ENCODE measurements at places on chromosomes 12 and 14.

- peak; percentile 67 for DNase-seq
Measured at GRCh38 chr12:132445884-132446632, 43.9 kb upstream of the FBRSL1 start.

GRCh38 chr14:104993808-104994591 lies 8.4 kb downstream of the CLBA1 start:
- DNase-seq, result no peak

DNA sequence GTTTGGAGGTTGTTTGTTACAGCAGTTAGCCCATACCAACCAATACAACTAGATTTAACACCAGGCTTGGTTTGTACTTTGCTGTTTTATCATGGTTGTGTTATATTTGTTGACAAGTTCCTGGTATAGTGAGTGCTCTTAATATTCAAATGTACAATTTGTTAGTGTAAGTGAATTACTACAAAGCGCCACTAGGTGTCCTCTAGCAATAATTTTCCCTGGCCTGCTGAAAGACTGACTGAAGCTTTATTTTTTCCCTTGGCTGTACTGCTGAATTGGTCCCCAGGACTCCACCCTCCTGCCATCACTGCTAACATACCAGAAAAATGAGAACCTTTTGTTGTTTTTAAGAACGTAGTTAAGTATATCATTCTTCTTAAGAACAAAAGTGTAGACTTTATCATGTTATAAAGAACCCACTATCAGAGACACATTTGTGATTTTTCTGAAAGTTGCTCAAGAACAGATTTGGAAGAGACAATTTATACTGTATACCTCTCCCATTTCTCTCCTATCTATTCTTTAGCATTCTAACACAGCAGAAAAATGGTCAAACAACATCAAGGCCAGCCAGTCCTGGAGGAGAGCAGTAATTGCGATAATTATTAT lies 75.3 kb upstream of the FAR2 start:
- DNase-seq, result peak; percentile 61

DNA sequence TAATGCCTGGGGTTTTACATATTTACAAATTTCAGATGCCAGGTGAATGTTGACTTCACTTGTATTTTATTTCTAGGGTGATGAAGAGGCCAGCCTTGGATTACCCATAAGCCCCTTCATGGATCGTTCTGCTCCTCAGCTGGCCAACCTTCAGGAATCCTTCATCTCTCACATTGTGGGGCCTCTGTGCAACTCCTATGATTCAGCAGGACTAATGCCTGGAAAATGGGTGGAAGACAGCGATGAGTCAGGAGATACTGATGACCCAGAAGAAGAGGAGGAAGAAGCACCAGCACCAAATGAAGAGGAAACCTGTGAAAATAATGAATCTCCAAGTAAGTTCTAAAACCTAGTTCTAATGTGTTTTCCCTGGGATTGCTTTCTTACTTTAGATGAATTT lies 41.3 kb upstream of the SLCO1C1 start:
- DNase-seq, result no peak

- DNase-seq, result peak; percentile 24
Measured at GRCh38 chr14:26765768-26766520, 168.1 kb upstream of the NOVA1 start.

- no peak for DNase-seq
Measured at GRCh38 chr12:115377230-115377629, 693.3 kb upstream of the TBX3 start.

DNA sequence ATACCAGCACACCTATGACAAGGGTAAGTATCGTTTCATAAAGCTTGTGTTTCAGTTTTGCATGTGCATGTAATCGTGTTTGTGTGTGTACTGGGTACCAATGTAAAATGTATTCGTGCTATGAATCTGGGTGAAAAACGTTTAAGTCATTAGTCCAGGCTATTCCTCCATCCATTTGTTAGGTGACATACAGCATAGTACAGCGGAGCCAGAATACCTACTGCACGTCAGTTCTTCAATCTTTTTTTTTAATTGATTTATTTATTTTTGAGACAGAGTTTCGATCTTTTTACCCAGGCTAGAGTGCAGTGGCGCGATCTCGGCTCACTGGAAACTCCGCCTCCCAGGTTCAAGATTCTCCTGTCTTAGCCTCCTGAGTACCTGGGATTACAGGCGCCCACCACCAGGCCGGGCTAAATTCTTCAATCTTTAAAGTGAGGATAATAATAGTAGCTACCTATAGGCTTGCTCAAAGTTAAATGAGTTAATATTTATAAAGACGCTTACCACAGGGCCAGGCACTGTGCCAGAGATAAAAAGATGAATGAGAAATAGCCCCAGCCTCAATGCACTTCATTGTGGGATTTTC lies 661 bp upstream of the RPS26 start:
- no peak for DNase-seq

DNA sequence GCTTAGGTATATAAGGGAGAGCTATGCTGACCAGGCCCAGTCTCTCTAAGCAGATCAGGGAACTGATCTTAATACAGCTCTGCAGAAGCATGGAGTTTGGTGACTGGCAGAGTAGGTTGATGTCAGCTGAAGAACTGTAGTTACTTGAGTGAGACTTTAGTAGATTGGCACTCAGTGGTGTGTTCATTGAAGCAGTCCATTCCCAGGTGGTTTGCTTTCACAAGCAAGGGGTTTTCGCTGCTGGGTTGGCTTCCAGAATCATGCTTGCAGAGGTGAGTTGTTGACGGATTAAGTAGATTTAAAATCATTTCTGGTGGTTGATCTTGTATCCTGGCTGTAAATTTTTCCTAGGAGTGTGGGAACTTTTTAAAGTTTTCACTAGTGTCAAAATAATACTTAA lies 6.5 kb upstream of the DHRS7 start:
- DNase-seq, result no peak

GRCh38 chr14:95876761-95877538 lies at the start of gene TUNAR:
TSS of gene TUNAR (plus strand) at chr14:95876832.
- DNase-seq, result no peak

- no peak for DNase-seq
Measured at GRCh38 chr12:114025935-114026334, 59.8 kb upstream of the RBM19 start.

DNA sequence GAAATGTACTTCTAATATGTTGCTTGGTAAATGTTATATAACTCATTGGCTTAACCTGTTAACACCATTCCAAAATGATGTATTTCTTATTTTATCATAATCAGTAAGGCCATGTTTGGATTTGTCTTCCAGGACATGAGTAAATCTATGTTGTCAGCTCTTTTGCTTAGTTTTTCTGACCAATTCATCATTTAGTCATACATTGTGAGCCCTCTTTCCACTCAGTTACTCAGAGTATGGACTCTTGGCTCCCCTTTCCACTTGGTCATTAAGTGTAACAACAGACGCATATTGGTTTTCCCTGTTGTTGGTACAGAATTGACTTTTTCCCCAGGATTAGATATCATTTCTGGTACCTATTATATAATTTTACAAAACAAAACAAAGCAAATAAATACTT lies 9.0 kb upstream of the CLEC4D start:
- DNase-seq, result no peak

DNA sequence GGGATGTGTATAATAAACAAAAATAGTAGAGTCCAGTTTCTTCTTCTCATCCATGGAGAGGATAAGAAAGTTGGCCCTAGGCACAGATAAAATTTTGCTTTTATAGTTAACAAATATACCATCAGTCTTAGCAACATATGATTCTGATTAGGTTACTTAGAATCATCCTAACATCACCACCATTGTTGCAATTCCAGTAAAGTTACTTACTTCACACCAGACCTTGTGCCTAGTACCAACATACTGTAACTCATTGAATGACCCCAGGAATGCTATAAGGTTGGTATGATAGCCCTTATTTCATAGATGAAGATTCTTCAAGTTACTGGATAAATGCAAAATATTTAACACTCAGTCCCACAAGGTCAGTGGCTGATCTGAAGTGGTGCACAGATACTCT lies 183.8 kb upstream of the ATP2B1 start:
- DNase-seq, result no peak

- peak; percentile 93 for DNase-seq
Measured at GRCh38 chr12:68370006-68370590, 37.9 kb upstream of the MDM1 start.

GRCh38 chr12:113407931-113408600 lies 4.4 kb upstream of the SDS start:
- peak; percentile 48 for DNase-seq

DNA sequence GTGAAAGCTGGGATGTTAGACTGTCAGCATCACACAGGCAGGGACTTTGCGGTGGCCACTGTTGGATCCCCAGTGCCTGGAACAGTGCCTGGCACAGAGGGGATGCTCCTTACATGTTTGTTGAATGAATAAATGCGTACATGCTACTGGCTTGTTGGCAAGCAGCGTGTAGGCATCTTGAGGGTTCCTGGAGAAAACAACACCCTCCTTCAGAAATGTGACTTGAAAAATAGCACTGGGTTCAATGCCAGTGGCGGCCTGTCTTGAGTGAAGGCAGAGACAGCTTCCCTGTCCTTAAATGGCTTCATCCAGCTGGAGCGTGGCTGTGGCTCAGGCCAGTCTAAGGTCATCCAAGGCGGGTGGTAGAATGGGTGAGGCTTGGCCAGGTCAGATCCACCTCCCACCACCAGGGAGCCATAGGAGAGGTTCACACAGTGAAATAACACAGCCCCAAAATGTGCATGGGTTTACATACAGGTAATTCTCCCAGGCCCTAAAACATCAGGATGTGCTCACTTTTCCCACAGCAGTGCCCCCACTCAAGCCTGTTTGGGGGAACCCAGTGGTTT lies 171.4 kb downstream of the PHETA1 start:
- DNase-seq, result no peak

DNA sequence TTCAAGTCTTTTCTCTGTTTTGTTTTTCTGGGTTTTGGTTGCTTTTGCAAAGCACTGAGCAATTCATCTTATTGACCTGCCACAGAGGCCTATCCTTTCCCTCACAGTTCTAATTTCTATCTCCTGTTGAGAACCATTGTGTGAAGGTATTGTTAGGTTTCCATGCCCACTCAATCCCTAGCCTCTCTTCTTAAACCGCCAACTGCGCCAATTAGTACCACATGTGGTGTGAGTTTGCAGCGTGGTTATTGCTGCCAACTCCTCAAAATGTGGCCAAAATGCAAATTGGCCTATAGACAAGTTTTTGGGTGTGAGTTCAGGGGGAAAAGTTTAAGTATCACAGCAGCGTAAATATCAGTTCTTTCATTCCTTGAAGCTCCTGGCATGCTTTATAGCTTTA lies 232.6 kb downstream of the FLRT2 start:
- DNase-seq, result no peak

DNA sequence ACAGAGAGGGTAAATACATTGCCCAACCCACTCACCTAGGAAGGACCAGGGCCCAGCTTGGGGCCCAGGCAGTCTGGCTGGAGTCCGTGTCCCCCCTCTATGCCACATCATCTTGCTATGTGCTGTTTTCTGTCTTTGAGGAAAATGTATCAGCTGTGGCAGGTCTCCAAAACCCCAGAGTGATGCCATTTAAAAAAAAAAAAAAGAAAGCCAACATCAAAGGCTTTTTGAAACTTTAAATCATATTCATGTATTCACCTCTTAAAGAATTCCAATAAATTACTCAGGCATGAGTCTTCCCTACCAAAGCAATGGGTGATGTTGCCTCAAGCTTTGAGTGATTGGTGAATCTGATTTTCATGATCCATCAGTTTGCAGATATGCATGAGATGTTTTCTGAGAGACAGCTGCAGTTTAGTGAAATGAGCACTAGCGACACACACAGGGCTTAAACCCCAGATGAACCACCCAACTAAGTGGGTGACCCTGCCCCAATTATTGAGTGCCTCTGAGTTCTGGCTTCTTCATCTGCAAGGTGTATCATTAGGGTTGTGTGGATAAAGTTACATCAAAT lies 6.1 kb downstream of the KRT81 start:
- DNase-seq, result no peak

GRCh38 chr14:58274881-58275280 lies 23.5 kb upstream of the ARID4A start:
- no peak for DNase-seq

- no peak for DNase-seq
Measured at GRCh38 chr12:113069149-113069548, 12.6 kb downstream of the DTX1 start.

DNA sequence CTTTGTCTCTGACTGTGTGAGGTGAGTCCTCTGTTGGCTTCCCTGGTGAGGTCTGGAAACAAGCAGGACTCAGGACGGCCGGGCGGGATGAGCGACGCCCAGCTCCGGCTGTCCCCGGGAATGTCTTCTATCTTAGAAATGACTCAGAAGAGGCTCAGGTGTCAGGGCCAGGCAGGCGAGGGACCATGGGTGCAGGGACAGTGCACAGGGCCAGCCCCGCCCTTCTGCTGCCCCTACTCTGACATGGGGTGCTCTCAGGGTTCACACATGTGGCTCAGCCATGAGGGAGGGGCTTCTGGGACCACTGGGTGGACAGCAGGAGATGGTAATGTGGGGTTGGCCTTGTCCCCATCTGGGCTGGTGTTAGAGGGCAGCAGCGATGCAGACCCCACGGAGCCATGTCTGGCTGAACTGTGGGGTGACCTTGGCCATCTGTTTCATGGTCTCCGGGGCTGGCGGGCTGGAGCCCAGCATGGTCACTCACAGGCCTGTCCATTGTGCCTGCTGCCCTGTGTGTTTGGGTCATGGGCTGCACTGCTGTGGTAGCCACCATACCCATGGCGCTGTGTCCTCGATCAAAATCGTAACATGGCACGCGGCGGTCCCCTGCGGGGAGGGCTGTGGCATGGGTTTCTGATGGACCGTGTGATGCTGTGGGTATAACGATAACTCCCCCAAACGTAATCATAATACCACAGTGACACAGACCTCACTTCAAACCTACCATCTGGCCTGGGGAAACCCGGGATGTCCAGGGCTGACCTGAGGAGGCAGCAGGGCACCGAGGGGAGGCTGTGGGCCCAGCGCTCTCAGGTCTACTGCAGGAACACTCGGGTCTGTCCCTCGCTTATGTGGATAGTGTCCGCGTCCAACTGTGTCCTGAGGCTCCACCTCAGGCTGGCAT lies 368.8 kb downstream of the TMEM121 start:
- DNase-seq, result no peak

DNA sequence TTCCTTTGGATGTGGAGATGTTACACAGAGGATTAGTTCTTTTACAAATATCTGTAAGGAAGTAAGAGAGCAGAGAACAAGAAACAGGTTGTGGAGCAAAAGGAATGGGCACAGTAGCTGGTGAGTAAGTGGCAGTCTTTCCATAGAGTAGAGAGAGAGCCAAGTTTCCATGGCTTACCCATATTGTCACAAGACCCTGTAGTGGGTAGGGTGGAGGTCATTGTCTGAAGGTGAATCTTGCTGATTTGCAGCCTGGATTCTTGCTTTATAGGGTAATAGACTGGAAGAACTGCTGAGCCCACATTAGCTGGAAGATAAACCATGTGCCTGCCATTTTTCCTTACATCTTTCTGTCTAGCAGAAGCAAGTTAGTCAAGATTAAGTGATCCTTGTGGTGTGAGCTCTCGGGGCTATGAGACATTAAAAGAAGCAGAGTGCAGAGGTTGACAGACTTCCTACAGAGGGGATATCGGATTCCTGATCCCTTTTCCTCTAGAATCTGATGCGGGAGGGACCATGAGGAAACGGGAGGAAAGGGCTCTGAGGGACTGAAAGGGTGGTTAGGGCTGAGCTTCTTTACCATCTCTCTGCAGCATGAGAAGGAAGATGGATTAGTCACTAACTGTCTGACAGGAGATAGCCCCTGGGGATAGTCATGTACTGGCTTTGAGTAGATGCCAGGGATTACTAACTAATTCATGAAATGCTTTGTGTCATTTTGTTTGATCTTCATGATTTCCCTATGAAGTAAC lies 44.0 kb upstream of the LRTM2 start:
- no peak for DNase-seq

GRCh38 chr14:34665785-34666435 lies 36.0 kb upstream of the SNX6 start:
- peak; percentile 77 for DNase-seq

Measured in inflammatory macrophage treated with lipopolysaccharide for 4 hours (primary cell).